GM23248 (cell line): ENCODE measurements at places on chromosomes 16 and 17.

GRCh38 chr17:79865351-79866210 lies 26.3 kb upstream of the CBX4 start:
- DNase-seq: no peak

GRCh38 chr16:88385831-88386815 lies 3.4 kb downstream of the ZNF469 start:
- DNase-seq: no peak

GRCh38 chr16:12439399-12440227 lies 364.1 kb downstream of the CPPED1 start:
- DNase-seq: no peak

- DNase-seq: no peak
Measured at GRCh38 chr16:70714581-70715054, 28.8 kb upstream of the MTSS2 start.

DNA sequence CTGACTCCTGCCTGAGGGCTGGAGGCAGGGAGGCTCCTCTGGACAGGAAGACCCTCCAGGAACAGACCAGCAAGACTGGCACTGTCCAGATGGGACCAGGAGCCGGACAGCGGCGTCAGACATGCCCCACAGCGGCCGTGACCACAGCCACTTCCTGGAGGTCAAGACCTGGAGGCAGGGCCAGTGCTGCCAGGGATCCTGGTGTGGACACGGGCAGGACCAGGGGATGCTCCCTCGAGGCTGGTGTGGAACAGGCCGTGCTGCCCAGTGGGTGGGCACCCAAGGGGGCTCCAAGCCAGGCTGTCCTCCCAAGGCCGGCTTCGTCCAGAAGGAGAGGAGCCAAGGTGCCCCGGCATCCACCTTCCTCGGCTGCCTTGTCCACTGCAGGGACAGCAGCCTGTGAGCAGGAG lies 4.5 kb upstream of the CCDC57 start:
- no peak for DNase-seq

DNA sequence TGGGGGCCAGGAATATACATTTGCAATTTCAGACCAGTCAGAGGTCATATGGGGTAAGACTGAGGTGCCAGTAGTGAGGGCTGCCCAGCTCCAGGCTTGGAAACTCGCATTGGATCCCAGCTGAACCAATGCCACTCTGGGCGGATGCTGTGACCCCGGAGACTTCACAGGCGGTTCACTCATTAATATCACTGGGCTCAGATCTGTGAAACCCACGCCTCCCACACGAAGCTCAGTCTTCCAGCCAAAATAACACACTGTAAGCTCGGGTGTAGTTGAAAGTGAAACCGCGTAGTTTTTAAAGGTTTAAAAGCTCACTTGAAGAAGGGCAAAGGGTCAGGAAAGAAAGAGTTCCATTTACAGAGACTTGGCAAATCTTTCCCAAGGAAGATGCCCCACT lies 254.8 kb downstream of the FOXL1 start:
- DNase-seq: peak; percentile 10

- peak; percentile 94 for DNase-seq
Measured at GRCh38 chr16:1770328-1771187, 785 bp downstream of the NME3 start.

- DNase-seq: no peak
Measured at GRCh38 chr16:31130336-31130891, 5.1 kb downstream of the PRSS8 start.

DNA sequence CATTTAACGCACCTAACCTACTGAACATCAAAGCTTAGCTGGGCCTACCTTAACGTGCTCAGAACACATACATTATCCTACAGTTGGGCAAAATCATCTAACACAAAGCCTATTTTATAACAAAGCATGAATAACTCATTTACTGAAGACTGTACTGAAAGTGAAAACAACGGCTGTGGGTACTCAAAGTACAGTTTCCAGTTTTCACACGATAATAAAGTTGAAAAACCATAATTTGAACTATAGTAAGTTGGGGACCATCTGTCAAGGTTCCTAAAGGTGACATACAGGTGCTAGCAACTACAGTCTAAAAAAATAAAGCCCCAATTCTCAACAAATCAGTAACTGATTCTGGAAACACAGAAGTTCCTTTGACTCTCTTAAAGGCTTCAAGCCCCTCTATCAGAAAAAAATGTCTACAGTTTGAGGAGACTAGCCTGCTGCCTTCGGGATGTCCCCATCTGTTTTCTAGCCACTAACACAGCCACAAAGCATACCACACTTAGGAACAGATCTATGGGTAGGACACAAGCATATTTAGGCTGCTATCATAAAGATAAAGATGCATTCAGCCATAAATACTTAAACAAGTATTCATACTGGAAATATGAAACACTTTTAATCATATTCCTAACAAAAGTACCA lies 71.3 kb downstream of the KANSL1 start:
- DNase-seq: no peak

DNA sequence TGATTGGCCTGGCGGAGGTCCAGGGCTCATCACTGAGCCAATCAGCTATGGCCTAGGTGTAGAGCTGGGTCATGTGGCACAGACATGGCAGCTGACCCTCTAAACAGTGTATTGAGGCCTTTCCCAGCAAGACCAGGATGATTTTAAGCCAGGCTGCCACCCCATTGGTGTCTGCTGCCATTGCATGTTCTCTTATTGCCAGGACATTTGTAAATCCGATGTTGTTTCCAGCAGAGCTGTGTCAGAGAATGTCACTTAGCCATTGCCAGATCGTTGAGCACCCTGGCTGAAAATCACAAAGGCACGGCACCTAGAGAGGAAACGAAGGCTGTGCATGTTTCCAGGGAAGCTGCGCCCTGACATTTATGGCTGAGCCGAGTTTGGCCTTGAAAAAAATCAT lies 33.4 kb downstream of the RBFOX1 start:
- DNase-seq: no peak

DNA sequence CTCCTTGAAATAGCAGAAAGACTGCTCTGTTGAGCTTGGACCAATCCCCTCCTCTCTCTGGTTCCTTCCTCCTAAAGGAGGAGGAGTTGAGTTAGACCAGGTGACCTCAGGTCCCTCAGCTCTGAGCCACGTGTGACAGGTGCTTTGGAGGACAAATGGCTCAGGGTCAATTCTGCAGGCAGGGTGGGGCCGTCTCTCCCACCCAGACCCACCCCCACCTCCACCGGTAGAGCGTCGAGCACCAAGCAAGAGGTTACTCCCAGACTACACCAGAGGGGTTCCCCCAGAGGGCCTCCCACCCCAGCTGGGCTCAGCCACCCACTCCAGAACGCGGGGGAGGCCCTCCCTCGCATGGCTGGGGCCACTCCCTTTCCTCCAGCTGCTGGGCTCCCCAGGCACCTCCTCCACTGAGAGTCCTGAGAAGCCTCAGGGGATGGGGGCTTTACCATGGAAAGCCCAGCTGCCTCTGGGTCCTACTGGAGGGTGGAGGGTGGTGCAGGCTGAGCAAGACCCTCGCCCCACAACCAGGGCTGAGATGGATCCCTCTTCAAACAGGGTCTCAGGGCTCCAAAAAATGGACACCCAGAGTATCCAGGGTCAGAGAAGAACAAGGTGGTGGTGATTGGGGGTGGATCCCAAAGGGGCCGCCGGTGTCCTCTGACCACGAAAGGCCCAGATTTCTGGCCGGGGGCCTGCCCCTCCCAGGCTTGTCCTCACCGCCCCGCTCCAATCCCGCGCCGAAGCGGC lies 7.6 kb downstream of the MYO1C start:
- DNase-seq: peak; percentile 65

DNA sequence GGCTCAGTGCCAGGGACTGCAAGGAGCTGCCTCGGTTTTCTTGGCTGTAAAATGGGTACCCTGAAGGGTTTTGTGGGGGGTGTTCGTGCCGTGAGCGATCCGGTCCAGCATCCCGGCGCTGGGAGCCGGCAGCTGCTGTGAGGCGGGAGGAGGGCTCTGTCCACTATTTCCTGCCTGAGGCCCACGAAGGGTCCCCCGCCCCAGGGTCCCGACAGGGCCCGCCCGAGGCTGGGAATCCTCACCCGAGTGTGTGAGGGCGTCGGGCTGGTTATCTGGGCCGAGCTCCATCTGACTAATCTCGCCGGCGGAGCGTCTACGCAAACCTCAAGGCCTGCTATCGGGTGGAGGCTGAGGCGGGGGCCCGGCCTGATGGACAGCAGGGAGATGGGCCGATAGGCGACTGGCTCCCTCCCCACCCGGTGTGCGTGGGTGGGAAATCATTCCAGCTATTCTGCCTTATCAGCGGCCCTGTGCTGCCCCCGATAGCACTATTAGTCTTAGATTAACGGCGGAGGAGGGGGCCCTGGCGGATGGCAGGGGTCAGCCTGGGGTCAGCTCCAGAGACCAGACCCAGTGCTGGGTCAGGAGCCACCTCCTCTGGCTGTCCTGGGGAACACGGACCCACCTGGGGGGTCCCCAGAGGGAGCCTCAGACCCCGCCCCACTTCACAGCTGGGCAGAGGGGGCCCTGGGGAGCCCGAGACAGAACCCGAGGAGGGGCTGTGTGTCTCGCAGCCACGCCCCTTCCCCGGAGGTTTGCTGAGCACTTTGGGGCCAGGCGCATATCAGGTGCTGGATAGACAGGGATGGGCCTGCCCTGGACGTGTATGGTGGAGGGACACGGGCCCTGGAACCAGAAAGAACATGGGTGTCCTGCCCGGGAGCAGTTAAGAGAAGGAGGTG lies 44.7 kb downstream of the ZFPM1 start:
- no peak for DNase-seq

GRCh38 chr17:81522491-81523401 lies 5.4 kb upstream of the FSCN2 start:
- DNase-seq: peak; percentile 63

- DNase-seq: peak; percentile 69
Measured at GRCh38 chr17:28372203-28372944, 880 bp downstream of the SARM1 start.

DNA sequence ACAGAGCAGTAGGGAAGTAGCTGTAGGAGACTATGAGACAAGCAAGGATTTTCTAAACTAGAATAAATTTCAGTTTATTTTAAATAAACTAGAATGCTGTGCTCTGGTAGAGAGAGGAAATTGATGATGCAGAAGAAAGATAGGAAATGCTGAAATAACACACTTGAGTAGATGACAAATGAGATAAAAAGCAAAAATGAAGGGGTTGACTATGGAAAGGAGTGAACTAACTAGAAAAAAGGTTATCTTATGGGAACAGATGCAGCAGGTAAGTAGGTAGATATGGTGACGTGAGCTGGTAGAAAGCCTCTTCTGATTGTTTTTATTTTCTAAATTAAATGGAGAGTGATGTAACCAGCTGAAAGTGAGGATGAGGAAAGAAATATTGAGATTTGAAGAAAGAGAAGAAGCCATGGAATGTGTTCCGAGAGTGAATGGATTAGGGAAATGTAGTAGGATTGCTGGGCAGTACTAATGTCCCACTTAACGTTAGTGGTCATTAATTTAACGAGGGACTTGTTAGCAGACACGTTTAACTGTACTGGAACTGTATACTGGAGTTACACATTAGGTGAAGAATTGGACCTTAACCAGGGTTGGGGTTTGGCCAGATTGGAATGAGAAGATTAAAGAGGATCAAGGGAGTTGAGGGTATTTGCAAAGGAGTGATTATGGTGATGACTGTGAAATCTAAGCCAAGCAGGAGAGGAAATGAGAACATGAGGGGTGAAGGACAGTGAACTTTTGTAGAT lies 196.5 kb downstream of the TANC2 start:
- DNase-seq: no peak

- DNase-seq: no peak
Measured at GRCh38 chr16:11609474-11610120, 22.9 kb upstream of the LITAF start.
